ENCODE measurements at places on chromosomes 11 and 22.

DNA sequence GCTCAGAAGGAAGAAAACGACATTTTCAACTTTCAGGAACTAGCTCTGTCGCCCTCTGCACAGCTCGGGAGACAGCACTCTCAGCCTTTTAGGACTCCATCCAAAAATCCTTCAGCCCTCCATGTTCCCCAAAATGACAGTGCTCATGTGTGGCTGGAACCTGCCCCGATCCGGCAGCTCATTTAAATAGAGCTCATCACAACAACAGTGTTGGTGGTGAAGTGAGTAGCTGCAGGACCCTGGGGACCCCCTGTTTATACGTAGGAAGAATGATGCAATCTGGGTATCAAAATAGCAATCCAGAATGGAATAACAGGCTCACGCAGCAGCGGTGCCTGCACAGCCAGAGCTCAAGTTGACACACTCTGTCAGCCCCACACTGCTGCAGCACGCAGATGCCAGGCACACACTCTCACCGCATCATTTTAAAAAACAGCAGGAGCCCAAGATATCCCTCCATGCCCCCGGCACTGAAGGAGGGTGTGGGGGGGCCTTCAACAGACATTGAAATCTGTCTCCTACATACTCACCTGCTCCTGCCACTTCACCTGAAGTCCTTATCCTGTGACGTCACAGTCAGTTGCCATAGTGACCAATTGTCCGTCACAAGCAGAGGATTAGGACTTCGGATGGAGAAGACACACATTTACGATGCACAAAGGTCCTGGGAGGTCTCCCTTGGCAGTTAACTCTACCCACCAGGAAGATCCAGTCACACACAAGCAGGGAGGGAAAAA, 24.0 kb downstream of the TRIM66 start:
- no peak for DNase-seq

GRCh38 chr11:7251487-7251835, 243 bp upstream of the SYT9 start:
- DNase-seq = no peak

GRCh38 chr11:12051287-12051662, 42.8 kb upstream of the DKK3 start:
- no peak for DNase-seq

GRCh38 chr22:19177164-19178064, 1.1 kb downstream of the SLC25A1 start:
- no peak for DNase-seq

- peak; percentile 53 for DNase-seq
These were observed 29.7 kb downstream of the FAM83F start for GRCh38 chr22:40024201-40025061.

- no peak for DNase-seq
These were observed 27.9 kb downstream of the KCNC1 start for GRCh38 chr11:17762309-17762974.

DNA sequence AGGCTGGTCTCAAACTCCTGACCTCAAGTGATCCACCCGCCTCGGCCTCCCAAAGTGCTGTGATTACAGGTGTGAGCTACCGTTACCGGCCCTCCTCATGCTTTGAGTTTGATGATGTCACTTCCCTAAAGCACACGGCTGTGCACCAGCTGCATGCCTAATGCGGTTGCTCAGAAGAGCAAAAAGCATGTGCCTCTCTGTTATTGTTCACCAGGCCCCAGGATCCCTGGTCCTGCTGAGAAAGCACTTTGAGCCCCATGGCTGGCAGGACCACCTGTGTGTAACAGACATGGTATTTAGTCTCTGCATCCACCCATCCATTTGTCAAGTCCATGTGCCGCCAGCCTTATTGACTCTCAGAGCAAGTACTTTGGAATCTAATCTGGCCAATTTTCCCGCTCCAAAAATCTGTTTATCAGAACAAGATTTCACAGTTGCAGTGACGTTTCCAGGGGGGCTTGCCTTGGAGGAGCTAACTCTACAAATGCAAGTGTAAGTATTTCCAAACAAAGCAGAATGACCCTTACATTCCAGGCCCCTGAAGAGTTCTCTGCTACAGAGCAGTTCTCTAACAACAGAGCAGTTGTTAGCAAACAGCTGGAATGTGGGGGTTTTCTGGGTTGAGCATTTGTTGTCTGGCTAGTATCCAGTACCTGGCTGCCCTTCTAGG, 89.4 kb downstream of the LDLRAD3 start:
- DNase-seq = no peak

- no peak for DNase-seq
These were observed 92.2 kb downstream of the LUZP2 start for GRCh38 chr11:24589064-24589463.

GRCh38 chr11:14267861-14268635, 90.9 kb downstream of the RRAS2 start:
- no peak for DNase-seq

DNA sequence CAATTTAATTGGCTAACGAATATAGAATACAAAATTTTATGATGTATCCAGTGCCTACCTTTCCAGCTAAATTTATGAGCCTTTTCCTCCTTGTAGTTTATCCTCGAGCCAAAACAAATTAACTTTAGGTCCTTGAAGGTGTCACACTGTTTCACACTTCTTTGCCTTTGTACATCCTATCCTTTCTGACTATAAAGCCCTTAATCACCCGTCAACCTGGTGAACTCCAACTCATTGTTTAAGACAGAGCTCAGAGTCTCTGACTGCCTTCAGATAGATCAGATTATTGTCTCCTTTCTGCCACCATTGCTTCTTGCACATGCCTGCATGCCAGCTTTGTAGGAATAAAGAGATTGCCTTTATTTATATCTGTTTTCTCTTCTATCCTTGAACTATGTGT, 58.8 kb downstream of the CNTN5 start:
- no peak for DNase-seq

- DNase-seq = no peak
These were observed 38.8 kb downstream of the OSBPL5 start for GRCh38 chr11:3126207-3126865.

DNA sequence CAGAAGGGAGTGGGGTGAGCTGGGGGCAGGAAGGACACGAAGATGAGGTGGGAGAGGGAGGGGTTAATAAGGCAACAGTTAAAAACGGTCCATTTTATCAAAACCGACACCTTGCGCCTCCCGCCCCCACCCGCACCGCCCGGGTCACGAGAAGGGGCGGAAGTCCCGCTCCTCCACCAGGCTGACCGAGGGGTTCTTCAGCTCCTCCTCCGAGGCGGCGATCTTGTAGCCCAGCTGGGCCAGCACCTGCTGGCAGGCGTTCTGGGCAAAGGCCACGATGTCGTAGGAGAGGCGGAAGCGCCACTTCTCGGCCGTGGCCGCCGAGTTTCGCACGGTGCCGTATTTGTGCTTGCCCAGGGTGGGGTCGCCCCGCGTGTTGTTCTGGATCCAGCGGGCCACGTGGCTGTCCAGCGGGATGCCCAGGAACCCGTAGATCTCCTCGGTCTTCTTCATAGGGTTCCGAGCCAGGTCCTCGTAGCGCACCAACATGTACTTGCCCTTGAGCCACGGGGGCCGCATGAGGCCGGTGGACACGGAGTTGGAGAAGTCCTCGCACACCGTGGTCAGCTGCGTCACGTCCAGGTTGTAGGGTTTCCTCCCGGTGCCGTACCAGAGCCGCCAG, 15.8 kb downstream of the CHST1 start:
- no peak for DNase-seq

DNA sequence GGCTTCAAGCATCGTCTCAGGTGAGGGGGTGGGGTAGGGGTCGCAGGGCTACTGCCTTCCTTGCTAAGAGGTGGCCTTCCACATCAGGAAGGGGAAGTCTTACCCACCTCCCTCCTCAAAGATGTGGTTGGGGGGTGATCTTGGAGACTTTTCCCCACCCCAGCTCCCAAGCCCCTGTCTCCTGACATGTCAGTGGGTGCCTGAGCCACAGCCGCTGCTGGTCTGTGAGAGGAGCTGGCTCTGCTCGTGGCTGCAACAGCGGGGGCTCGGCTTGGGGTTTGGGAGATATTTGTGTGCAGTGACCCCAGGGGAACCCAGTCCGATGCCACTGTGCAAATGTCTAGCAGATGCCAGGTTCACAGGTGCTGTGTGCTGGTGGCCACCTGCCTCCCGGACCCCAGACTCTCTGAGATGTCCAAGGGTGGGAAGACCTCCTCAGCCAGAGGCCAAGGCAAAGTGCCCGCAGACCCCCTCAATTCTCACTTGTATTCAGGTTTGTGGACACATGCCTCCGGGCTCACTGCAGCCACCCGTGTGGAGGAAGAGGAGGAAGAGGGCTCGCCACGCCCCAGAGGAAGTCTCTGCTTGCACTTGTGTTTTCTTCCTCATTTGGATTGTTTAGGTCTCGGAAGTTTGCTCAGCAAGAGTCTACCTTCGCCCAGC, 1.9 kb downstream of the KCNQ1 start:
- no peak for DNase-seq

DNA sequence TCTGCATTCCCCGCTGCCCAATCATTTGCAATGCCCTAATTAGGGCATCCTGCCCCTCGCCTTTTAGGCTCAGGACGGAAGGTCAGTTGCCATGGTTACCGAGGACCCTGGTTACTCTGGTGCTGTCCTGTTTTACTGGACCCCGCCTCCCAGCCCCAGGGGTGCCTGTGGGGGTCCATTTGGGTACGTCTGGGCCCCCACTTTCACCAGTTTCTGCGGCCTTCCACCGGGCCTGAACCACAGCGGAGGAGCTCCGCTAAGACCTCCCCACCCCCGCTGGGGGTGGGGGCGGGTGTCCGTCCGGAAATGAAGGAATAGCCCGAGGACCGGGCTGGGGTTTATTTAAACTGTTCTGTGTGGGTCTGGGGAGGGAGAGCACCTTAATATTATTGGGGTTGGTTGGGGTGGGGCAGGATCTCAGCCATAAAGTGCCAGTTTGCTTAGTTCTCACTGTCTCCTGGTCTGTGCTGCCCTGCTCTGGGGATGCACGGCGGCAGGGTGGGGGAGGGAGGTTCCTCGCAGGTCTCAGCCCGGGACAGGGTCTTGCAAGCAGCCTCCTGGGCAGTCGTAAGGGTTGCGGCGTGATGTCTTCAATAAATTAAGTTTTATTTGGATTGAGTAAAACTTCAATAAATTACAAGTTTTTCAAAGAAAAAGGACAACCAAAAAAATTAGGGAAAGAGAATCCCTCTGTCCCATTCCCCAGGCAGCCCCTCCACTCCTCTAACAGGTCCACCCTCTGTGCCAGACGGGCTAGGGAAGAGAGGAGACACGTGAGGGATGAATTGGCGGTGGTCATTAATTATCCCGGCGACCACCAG, 5.3 kb downstream of the PHOX2A start:
- DNase-seq = no peak

- no peak for DNase-seq
These were observed 736.5 kb upstream of the CCDC90B start for GRCh38 chr11:84022695-84023094.

- DNase-seq = no peak
These were observed 953.2 kb downstream of the OPCML start for GRCh38 chr11:132579136-132579535.

GRCh38 chr22:44394246-44395117, 81.7 kb upstream of the SHISAL1 start:
- DNase-seq = no peak

DNA sequence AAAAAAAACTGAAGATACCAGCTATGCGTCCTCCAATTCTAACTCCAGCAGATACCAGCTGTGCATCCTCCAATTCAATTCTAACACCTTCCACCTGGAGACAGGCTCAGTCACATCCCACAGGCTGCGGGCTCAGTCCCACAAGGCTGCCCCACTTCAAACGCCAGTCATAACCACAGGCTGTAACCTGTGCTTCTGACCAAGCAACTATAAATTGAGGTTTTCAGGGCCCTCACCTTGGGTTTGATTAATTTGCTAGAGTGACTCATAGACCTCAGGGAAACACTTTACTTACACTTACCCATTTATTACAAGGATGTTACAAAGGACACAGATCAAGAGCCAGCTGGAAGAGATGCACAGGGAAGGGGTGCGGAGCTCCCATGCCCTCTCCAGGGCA, 32.4 kb upstream of the MSANTD2 start:
- no peak for DNase-seq

DNA sequence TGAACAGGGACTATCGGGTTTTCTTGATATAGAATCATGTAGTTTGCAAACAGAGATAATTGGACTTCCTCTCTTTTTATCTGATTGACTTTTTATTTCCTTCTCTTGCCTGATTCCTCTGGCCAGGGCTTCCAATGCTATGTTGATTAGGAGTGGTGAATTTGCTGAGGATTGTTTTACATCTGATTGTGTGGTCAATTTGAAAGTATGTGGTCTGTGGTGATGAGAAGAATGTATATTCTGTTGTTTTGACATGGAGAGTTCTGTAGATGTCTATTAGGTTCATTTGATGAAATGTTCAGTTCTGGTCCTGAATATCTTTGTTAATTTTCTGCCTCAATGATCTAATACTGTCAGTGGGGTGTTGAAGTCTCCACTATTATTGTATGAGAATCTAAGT, 713.2 kb upstream of the CCDC179 start:
- DNase-seq = no peak

DNA sequence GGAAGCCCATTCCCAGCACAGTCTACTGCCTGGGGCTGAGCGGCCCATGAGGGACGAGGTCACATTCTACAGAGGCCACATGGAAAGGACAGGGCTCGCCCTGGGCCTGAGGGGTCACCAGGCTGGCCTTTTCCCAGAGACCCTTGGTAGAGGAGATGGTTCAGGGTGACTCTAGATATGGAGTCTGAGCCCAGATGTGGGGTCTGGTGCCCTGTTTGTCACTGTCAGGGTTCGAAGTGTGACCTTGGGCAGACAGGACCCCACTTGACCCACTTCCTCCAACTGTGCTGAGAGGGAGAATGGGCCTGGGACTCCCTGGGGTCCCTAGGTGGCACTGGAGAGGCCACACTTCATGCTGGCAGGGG, 81.0 kb downstream of the MYEOV start:
- DNase-seq = no peak
